ENCODE measurements at places on chromosomes 12 and 14.

- H3K27me3 ChIP-seq: peaks cover 3% of the 10 kb centered on the region
- H3K4me1 ChIP-seq: no peaks in the 10 kb centered on the region
- no peak overlapping the region for H3K27ac ChIP-seq
- H3K4me3 ChIP-seq: no peak overlapping the region
- no peak for DNase-seq
These were observed 338.4 kb downstream of the TMEM121 start for GRCh38 chr14:105864651-105865265.

DNA sequence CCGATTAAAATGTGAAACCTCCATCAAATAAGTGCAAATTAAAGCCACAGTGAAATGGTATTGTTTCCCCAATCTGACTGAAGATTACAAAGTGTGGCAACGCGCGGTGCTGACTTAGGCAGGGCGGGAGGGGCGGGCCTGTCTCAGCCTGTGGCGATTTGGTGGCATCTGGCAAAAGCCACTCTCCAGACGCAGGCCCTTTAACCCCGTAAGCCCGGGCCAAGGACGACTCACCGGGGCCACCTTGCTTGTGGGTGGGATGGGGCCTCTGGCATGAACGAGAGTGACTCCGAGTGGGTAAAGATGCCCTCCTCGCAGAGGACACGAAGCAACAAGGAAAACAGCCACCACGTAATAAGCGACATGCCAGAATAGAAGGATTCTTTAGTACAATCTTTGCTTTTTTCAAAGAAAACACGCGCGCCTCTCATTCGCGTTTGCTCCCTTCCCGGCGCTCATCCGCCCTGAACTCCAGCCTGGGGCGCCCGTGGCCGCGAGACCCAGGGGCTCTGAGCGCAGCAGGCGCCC is 815 bp downstream of the DEGS2 start:
- DNase-seq: no peak
- H3K27ac ChIP-seq: no peak overlapping the region
- no peaks in the 10 kb centered on the region for H3K36me3 ChIP-seq
- no peaks in the 10 kb centered on the region for H3K27me3 ChIP-seq
- H3K4me3 ChIP-seq: no peak overlapping the region

GRCh38 chr12:52740584-52740983 is 36.6 kb downstream of the KRT76 start:
- no peak overlapping the region for H3K4me3 ChIP-seq
- H3K27me3 ChIP-seq: peaks cover 4% of the 10 kb centered on the region
- no peak overlapping the region for H3K27ac ChIP-seq

DNA sequence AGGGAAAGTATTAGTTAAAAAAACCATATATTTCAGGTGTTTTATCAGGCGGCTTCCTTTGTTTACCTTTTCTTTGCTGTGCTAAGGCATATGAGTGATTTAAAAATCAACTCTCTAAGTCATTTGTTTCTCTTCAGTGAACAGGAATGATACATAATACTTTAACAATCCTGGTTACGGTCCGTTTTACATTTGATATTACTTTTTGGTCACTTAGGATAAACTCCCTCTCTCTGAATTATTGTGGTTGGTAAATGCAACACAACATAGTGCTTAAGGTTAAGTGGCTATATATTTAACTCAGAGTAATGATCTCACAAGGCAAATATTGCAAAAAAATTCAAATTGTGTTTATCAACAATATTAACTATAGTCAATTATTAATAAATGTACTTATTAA is 32.7 kb upstream of the AKAP6 start:
- no peak overlapping the region for H3K27ac ChIP-seq
- no peak for DNase-seq
- H3K4me1 ChIP-seq: no peaks in the 10 kb centered on the region
- no peaks in the 10 kb centered on the region for H3K27me3 ChIP-seq
- no peak overlapping the region for H3K4me3 ChIP-seq
- no peaks in the 10 kb centered on the region for H3K36me3 ChIP-seq

DNA sequence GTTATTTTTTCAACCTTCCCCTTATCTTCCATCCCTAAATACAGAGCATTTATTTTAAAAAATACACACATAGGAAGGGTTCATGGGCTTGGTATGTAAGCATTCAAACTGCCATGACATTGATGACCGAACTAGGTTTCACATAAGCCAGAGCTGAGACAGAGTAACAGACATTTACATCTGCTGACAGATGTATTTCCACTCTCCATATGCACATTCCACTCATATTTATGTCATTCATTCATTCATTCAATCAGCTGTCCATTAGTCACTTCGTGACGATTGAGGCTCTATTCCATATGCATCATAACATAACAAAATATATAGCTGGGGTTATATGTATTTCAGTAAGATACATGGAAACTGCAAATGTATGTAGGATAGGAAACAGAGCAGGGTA is 145.5 kb upstream of the OTX2 start:
- no peaks in the 10 kb centered on the region for H3K36me3 ChIP-seq
- no peak overlapping the region for H3K4me3 ChIP-seq
- no peak for DNase-seq
- no peak overlapping the region for H3K27ac ChIP-seq
- no peaks in the 10 kb centered on the region for H3K27me3 ChIP-seq

DNA sequence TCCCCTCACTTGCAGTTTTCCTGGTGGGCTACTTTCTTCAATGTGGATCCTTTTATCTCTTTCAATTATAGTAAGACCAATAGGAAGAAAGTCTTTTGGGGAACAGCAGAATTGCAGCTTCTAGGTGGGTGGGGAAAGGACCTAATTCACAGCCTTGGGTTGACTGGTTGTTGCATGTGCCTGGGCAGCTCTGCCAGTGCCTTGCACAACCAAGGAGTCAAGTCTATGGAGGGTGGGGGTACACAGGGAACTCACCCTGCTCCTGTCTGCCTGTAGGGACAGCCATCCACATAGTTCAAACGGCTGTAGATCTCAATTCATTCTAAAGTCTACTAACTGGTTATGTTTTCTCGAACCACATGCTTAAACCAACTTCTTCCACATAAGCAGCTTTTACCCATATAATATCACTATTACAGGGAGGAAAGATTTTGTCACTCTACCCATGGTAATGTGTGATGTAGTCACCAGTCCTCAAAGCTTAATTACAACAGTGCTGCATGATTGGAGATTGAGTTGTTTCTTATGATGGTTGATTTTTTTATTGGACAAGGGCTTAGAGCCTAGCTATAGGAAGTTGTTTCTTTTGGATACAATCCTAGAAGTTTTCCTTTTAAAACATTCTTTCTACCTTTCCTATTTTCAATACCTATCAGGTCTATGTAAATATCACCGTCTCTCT is 117.7 kb upstream of the FRMD6 start:
- H3K36me3 ChIP-seq: no peaks in the 10 kb centered on the region
- DNase-seq: no peak
- no peaks in the 10 kb centered on the region for H3K4me1 ChIP-seq
- no peaks in the 10 kb centered on the region for H3K27me3 ChIP-seq
- no peak overlapping the region for H3K4me3 ChIP-seq

Measured in K562 (cell line).